ENCODE measurements at places on chromosomes 6 and 20.

DNA sequence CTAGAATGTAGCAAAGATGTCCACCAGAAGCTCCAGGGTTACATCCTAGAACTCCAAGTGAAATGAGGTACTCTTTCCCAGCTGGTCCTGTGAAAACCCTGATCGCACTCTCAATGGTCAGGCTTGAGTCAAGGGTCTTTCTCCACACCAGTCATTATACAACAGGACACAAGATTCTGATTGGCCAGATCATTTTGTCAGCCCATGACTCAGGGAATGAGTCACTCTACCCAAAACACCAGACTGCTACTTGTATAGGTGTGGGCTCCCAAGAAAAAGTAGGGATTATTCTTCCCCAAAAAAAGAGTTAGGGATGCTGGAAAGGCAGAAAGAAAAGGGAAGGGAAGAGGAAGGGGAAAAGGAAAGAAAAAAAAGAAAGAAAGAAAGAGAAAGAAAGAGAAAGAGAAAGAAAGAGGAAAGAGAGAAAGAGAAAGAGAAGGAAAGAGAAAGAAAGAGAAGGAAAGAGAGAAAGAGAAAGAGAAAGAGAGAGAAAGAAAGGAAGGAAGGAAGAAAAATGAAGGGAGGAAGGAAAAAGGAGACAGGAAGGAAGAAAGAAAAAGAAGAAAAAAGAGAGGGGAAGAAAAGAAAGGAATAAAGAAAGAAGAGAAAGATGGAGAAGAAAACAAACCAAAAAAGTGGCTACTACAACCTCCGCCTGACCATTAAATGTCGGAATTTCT lies 30.5 kb downstream of the ANKEF1 start:
- no peak for DNase-seq

DNA sequence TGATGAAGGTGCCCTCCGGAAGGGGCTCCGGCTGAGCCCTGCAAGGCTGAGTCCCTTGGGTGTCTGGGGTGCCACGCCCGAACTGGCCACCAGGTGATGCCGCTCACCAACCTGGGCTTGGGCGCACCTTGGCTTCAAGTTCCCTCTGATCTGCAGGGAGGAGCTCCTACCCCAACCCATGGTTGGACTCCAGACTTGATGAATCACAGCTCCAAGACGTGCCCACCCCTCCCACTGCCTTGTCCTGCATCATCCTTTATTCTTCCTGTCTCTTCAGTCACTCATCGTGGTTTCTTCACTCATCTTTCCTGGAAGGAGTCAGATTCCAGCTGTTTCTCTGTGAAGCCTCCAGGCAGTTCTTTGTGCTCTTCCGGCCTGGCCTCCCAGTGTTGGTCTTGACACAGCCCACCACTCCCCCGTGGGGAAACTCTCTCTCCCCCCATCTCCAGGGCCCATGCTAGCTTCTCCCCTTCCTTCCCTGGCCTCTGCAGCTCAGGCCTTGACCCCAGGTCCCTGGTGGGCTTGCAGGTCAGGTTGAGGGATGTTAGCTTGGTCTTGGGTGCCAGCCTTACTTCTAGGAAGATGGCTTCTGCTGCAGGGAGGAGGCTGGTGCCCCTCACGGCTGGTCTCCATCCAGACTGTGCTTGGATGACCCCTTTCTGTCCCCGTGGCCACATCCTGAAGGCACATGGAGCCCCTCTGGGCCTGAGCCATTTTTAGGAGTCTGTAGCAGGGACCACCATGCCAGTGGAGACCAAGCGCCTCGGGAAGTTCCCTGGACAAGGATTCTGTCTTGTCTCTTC lies 2.6 kb upstream of the ZBP1 start:
- peak; percentile 71 for DNase-seq

GRCh38 chr20:36756496-36756895 lies 10.6 kb upstream of the NDRG3 start:
- DNase-seq, result no peak

GRCh38 chr20:63915471-63915870 lies 20.5 kb downstream of the DNAJC5 start:
- no peak for DNase-seq

- no peak for DNase-seq
Observed at GRCh38 chr6:41366150-41366549, 30.7 kb downstream of the NCR2 start.

DNA sequence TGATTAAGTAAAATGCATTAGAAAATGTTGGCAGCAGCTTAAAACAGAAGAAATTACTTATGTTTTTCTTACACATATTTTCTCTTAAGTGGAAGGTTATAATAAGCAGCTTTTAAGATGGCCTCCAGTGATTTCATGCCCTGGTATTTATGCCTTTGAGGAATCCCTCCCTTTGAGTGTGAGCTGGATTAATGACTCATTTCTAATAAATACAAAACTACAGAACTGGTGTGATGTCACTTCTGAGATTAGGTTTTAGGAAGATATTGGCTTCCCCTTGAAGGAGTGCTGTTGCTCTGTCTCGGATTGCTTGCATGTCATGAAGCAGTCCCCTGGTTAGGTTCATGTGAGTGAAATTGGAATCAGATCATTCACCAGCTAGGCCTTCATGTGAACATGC lies 143.2 kb upstream of the EPHA7 start:
- DNase-seq, result no peak

DNA sequence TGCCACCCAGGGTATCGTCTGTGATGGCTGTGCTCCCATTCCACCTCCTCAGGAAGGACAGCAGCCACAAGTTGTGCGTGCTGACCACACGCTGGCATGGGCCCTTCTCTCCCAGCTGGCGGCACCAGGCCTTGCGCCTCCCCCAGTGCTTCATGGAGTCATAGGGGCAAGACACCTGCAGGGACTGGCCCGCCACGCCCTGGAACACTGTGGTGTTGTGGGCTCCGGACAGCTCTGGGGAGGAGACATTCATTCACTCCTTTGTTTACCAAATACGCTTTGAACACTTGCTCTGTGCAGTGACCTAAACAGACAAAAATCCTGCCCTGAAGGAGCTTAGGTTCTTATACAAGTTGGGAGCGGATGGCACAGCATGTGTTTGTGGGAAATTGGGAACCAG lies 1.5 kb downstream of the TREM2 start:
- no peak for DNase-seq

DNA sequence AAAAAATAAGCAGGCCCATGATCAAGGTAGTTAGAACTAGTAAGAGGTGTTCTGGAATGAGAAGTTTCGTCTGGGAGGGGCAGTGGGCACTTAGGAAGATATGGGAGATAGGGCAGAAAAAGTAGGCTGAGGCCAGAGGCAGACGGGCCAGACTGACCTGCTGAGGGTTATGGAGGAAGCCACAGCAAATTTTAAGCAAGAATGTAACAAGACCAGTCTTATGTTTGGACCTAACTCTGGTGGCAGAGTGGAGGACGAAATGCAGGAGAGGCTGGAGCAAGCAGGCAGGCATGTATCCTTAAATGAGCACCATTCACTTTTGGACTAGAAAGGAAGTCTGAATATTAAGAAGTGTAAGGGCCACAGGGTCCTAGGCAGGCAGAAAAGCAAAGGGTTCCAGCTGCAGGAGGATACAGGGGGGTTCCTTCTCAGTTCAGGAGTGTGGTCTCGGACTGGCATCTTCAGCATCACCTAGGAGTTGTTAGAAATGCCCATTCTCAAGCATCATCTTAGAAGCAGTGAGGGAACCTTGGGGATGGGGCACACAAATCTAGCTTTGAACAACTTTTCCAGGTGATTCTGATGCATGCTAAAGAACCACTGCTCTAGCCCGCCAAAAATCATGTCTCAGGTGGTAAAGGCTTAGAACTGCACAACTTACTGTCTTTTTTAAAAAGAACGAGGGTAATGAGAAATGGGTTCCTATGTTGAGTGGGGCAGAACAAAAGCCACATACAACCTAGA lies 1.7 kb upstream of the DSTN start:
- no peak for DNase-seq

DNA sequence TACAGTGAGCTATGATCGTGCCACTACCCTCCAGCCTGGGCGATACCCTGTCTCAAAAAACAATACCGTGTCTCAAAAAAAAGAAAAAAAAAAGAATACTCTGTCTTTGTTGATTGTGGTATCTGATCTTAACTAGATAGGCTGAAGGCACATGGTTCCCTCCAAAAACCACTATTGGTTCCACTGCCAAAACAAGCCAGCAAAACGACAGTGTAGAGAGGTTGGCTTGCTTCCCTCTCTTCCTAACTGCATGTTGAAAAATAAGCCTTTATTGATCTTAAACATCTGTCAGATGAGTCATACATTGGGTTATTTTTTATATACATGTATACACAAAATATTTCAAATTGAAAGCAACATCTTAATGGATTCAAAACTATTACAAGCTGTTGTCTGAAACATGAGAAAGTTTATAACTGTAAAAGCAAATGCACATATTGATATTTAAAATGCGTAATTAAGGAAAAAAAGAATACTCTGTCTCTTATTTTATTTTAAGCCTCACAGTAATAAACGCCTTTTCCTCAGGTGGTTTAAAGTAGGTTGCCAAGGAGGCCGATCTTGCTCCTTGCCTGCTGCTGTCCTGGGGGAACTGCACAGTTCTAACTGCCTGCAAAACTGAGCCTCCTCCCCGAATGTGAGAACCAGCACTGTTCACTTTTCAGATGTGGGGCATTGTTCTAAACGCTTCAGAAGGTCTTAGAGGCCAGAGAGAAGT lies 7.0 kb upstream of the NINL start:
- DNase-seq, result no peak

GRCh38 chr6:78746457-78746856 lies 120.9 kb upstream of the IRAK1BP1 start:
- DNase-seq, result no peak

DNA sequence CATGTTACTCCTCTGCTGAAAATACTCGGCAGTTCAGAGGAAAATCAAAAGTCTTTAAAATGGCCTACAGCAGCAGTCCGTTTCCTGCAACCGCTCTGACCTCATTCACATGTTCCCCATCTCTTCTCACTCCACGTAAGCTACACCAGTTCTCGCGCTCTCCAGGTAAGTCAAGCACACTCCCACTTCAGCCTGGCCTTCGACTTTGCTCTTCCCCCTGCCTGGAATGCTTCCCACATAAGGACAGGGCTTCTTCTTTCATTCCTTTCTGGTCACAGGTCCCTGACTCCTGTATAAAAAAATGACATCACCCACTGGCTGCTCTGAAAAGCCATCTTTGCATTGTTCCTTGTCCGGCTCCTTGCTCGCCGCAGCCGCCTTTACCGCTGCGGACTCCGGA lies 42.7 kb downstream of the MGME1 start:
- DNase-seq, result no peak

- DNase-seq, result no peak
Observed at GRCh38 chr6:166770216-166771116, 143.4 kb upstream of the RPS6KA2 start.
